ENCODE measurements at places on chromosomes 12 and 14.

- no peak for DNase-seq
Observed at GRCh38 chr14:63273717-63274655, 44.7 kb downstream of the GPHB5 start.

- no peak for DNase-seq
Observed at GRCh38 chr14:58078068-58078467, 73.9 kb downstream of the ARMH4 start.

DNA sequence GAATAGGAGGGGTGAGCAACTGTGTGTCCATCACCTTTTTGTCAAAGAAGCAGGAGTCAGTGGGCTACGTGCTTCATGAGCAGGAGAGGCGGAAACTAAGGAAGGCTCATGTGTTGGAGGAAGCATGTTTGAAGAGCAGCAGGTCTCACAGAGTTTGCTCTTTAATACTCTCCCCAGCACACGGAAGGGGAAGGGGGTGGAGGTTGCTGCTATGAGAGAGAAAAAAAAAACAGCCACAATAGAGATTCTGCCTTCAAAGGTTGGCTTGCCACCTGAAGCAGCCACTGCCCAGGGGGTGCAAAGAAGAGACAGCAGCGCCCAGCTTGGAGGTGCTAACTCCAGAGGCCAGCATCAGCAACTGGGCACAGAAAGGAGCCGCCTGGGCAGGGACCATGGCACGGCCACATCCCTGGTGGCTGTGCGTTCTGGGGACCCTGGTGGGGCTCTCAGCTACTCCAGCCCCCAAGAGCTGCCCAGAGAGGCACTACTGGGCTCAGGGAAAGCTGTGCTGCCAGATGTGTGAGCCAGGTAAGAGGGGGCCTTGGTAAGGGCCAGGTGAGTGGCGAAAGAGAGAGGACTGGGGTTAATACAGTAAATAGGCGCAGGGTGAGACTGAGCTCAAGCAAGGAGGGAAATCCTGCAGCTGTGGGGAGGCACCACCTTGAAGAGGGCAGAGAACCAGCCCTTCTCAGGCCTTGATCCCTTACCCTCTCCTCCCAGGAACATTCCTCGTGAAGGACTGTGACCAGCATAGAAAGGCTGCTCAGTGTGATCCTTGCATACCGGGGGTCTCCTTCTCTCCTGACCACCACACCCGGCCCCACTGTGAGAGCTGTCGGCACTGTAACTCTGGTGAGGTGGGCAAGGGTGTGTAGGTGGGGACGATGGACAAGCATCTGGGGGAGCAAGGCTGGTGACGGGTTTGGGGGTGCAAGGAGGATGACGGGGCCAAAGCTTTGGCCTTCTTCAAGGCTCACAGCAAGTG, at the start of gene CD27:
Gene CD27 (plus strand): TSS at position 252 of the 985 bp plus-strand sequence. CDS start 141 bp downstream, at position 393.
- DNase-seq: no peak

DNA sequence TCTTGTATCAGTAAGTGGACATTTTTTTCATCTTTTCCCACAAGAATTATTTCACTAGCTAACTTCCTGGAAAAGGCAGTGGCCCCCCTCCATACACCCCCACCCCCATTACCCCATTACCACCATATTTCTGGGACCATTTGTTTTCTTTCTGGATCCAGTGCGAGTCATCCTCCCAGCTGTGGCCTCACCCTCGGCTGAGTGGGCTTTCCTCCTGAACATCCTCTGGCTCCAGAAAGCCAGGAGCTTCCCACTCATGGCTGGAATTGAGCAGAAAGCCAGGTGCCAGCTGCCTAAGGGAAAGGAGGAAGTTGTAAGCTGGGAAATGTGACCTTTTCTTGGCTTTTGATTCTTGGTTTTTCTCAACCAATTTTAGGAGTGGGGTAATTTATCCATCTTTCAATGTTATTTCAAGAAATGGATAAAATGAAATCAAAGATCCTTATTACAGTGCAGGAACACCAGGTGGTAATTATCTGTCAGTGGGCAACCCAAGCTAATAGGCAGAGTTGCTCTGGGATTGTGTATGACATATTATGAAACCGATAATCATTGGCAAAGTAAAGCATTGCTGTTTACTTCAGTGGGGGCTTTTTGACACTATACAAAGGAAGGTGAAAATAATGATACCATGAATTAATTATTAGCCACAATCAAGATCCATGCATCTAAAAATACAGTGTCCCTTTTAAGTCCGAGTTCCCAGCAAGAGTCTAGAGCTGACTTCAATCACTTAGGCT, 124.6 kb downstream of the KICS2 start:
- no peak for DNase-seq

DNA sequence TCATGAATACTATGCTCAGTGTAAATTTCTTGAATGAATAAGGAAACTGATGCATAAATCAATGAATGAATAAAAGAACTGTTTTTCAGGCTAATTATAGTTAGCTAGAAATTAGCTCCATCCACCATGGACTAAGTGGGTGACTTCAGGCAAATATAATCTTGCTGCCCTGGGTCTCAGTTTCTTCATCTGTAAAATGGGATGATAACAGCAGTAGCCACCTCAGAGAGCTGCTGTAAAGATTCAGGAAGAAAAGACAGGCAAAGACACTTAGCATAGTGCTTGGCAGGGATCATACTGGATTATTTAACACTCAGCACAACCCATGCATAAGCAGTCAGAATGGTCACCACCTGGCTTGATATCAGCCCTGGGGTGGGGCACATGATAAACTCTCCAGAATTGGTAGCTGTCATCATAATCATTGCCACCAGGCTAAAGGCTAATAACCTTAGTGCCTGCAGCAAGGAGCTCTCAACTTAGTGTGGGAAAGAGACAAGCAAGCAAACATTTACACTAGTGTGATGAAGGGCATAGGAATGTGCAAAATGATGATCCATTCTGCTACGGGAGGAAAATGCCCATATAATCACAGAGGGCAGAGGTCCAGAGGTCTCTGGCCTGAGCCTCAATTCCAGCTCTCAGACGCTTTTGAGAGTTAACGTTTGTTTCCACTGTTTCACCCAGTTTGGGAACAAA, 234.7 kb upstream of the TBX3 start:
- DNase-seq: no peak

- DNase-seq: no peak
Observed at GRCh38 chr12:128337431-128338170, 70.6 kb downstream of the TMEM132C start.

- no peak for DNase-seq
Observed at GRCh38 chr14:91169951-91170350, 56.1 kb downstream of the DGLUCY start.

DNA sequence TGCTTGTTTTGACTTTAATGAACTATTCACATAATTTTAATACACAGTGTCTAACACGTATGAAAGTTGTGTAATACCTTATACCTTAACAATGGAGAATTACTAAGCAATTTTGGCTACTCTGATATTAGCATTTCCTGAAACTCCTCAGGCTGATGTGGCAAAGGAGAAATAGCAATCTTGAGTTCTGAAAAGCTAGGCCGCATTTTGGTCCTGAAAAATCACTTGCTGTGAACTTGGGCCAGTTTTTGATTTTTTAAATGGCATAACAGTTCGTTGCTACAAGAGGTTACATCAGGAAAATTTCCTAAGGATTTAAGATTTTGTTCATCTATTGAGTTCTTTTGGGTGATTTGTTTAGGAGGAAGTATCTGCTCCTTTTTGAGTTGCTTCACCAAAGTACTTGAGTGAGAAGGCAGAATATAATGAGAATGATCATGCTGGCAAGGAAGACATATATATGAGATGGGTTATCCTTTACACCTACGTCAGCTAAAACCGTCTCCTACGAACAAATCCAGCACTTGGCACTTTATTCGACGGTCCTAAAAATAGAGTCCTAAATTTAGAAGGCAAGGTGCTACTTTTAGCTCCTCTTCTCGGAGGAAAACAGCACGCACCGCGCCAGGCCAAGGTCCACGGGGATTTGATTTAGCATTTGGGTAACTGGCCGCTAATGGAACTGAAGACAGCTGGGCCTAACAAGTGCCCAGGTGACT, 32.2 kb downstream of the MIA2 start:
- DNase-seq: no peak

DNA sequence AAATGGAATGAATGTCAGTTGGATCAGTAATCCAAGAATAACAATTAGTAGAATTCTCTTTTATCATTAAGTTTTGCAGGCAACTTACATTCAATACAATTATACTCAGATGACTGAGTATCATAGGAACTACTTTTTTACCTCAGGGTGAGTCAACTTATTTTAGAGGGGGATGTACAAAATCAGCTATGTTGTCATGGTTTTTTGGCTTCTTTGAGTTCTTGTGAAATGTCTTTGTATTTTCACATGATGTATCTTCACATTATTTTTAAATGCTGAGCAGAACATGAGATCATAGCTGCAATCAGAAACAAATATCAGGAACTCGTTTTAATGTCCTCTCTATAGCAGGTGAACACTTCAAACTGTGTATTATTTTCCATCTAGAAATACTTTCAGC, 65.3 kb upstream of the PTPRR start:
- DNase-seq: no peak

DNA sequence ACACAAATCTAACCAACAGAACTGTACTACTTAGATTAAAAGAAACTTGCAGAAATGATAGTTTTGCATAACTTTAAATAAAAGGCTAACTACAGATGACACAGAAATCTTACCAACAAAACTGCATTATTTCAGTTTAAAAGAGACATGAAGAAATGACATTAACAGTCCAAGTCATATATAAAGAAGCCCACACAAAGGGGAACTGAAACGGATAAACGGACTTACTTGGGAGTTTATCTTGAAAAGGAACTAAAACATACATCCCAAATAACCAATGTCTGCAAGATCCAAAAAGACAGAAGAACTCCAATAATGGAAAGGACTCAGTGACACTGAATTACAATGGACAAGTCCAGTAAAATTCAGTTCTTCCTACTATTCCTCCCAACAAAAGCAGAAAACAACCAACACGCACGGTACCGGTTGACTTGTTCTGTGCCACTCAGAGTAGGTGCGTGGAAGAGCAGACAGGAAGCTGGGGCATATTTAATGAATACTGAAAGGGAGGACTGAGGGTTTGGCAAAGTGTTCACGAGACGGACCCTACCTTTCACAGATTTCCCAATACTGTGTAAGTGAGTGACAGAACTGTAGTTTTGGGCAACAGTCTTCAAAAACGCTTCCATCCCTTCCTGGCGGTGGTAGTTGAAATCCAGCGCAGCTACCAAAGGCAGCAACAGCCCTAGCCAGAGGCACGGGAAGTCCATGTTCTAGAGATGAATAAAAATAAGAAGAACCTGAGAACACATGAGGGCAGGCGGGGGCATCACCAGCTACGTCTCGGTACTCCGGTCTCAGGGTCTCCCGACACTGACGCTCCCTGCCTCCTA, 627 bp downstream of the CPM start:
- no peak for DNase-seq

GRCh38 chr12:49369411-49370145, 2.3 kb downstream of the SPATS2 start:
- DNase-seq: no peak

- DNase-seq: no peak
Observed at GRCh38 chr14:51248016-51248987, 8.3 kb downstream of the TMX1 start.

- DNase-seq: no peak
Observed at GRCh38 chr12:39461059-39461458, 18.1 kb upstream of the KIF21A start.

DNA sequence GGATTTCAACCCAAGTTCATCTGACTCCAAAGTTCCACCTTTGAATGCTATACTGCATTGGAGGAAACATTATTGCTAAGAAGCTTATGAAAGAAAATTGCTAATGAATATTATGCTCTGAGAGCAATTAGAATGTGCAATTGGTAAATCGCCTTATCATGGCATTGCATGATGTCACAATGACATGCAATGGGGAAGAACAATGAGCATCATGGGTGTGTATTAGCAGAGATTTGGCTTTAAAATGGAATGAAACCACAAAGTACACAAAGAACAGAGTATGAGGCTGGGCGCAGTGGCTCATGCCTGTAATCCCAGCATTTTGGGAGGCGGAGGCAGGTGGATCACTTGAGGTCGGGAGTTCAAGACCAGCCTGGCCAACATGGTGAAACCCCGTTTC, 34.7 kb downstream of the FOS start:
- no peak for DNase-seq

- DNase-seq: no peak
Observed at GRCh38 chr12:53298164-53298563, 1.3 kb upstream of the MYG1 start.

- DNase-seq: no peak
Observed at GRCh38 chr14:79834868-79835267, 376.4 kb downstream of the DIO2 start.

GRCh38 chr14:41830714-41831406, 224.2 kb downstream of the LRFN5 start:
- DNase-seq: no peak

DNA sequence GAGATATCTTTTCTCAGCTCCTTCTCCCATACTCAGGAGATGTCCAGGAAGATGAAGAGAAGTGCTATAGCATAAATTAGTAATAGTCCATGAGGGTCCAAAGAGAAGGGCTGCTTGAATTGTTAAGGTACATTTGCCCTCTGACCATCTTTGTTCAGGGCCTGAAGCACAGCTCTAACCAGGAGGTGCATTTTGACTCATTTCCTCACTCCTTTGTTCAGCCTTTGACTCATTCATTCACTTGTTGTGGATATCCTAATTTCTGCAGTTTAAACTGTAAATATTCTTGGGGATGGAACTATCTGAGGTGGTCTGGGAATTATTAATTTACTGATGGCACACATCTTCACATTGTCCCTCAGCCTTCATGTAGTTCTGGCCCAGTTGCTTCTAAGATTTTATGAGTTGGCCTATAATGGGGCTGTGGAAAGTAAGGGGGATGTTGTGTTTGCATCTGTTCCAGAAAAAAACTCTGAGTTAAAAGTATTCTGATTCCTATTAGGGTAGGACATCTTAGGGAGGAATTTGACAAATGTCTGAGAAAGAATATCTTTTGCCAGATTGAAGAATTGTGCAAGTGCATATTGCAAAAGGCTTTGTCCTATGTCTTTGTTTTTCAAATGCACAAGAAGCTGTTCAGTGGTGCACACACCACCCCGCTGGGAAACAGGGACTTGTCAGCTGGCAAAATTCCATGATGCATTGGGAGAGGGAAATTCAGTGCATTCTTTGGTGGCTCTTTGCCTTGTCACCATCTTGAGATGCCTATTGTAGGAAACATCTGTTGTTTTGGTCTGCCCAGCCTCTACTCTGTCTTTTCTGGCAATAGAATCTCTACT, 22.1 kb downstream of the SMOC1 start:
- DNase-seq: no peak

DNA sequence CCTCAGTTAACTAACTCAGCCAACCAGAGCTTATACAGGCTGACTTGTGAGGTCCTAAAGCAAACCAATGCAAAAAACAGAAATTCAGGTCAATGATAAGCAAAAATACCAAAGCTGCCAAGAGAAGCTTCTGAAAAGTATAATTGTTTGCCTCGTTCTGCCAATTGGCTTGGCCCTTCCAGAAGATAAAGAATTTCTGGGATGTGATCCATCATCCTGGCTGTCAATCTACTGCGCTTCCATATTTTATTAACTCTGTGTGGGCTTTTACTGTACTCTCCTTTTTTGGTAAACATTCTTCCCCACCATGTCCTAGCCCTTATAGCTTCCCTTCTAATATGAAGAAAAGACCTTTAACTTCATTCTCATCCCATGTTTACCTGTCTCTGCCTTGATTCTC, 387.9 kb downstream of the TMEM117 start:
- DNase-seq: no peak
